NCI-H460 (cell line): ENCODE measurements at places on chromosomes 16 and 17. TPM values are rescaled to one million over a fixed set of nuclear protein-coding genes. Genes with fewer than 3 reads are reported as not detected.

GRCh38 chr17:77874303-77875050 lies 84.0 kb upstream of the TNRC6C start:
- DNase-seq: no peak

- no peak for DNase-seq
These were observed 220.8 kb upstream of the TNRC6C start for GRCh38 chr17:77737442-77738265.

- DNase-seq: no peak
These were observed 37.3 kb upstream of the CDC42EP4 start for GRCh38 chr17:73349138-73349537.

CLDN6 gene
- not detected in 2 replicates for total RNA-seq

GRCh38 chr17:18224387-18225120 lies 881 bp upstream of the LLGL1 start:
- DNase-seq: no peak

DNA sequence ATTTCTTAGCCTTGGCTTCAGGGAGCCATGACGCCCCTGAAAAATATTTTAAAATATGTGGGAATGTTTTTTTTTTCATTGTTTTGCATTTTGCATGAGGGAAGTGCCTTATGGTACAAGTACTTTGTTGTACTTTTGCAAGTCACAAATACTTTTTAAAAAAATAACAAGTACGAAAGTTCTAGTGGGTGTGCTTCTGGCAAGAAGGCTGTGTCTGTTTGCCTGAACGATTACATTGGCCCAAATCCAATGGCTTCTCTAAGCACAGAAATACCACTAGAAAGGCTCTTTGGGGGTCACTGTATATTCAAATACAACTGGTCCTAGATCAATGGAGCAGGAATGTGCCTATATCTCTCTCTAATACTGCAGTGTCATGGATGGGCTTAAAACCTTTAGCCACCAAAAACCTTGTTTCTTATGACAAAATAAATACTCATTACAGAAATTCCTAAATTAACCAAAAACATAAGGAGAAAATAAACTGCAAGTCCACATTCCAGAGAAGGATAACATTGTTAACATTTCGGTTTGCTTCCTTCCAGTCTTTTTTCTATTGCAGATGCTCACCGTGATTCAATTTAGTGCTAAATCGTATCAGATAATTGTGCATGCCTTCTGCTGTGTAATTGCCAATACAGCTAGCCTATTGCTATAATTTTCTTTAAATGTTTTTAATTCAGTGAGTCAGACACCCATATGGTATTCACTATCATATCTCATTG lies 97.4 kb downstream of the VAT1L start:
- no peak for DNase-seq

- DNase-seq: no peak
These were observed 78.9 kb downstream of the CMIP start for GRCh38 chr16:81523387-81524115.
